NCI-H1694 treated with DMSO at 0.1 percent for 48 hours (cell line): ENCODE measurements at places on chromosomes 5 and 9.

- DNase-seq = no peak
These were observed 61.7 kb upstream of the COL15A1 start for GRCh38 chr9:98881836-98882568.

- no peak for DNase-seq
These were observed 405.5 kb downstream of the EFNA5 start for GRCh38 chr5:107265193-107265592.

DNA sequence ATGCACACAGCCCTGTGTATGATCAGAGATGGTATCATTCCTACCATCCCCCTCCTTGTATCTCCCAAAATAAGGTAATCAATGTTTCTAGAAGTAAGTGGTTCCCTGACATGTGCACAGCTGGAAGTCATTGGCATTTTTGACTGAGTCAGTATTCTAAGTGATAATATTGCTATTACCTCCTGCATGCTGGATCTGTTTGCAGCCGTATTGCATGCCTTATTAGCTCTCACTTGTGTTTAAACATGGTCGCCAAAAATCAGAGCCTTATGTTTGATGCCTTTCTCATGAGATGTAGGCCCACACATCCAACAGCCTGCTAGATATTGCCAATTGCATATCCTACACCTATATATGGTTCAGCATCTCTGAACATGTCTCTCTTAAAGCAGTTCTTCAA lies 254.3 kb downstream of the CDH12 start:
- DNase-seq = no peak

DNA sequence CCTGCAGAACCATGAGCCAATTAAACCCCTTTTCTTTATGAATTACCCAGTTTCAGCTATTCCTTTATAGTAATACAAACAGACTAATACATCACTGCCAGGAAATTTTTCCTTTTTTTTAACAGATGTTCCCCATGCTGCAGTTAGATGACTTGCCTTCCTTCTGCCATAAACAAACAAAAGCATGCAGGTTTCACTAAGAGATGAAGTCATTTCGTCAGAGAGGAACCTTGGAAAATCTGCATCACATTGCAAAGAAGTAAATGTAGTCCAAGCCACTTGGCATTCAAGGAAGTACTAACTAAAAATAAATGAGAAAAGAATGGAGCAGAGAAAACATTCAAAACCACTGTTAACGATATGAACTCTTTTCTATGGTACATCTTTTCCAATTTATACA lies 194.1 kb upstream of the EFNA5 start:
- DNase-seq = no peak

- DNase-seq = peak; percentile 49
These were observed 317.0 kb upstream of the ADCY2 start for GRCh38 chr5:7078901-7079300.
